NCI-H2029 treated with DMSO at 0.1 percent for 48 hours (cell line): ENCODE measurements at places on chromosomes 3 and 15.
A peak's percentile ranks its signal among the peaks of the same experiment; 100 is the strongest.

- no peak for DNase-seq
Measured at GRCh38 chr15:85805420-85805819, 10.7 kb upstream of the KLHL25 start.

DNA sequence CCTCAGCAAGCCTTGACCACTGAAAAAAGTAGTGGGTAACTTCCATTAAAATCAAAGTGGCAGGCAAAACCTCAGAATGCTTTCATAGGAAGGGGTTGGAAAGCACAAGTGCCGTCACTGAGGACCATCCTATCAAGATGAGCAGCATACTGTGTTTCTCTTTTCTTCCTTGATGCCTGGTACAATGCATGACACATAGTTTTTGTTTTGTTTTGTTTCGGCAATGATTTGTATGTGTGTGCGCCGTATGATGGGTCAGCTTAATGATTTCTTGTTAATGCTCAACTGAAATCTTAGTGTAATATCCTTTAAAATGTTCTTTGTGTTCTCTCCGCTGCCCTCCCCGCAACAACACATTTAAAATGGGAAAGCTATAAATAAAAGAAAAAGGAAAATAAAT is 476.4 kb upstream of the KCNMB2 start:
- no peak for DNase-seq

GRCh38 chr15:90648137-90649070 is 68.7 kb upstream of the BLM start:
- DNase-seq: peak; percentile 28

DNA sequence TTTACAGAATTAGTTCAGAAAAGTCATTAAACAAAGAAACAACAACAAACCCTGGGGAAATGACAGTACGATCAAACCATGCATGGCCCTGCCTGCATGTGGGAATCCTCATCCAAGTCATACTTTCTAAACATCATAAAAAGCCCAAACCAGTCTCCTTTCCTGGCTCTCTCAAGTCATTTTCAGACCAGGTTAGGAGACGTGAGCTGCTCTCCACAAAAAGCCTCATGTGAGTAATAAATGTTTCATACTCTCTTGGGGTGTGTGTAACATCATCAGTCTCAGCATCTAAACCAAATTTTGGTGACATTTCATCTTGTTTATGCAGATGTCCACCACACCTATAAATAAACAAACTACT is 18.9 kb downstream of the GREM1 start:
- no peak for DNase-seq

GRCh38 chr15:61893146-61893545 is 167.1 kb downstream of the VPS13C start:
- no peak for DNase-seq

- peak; percentile 13 for DNase-seq
Measured at GRCh38 chr3:112734736-112735350, 93.9 kb upstream of the CCDC80 start.

GRCh38 chr3:10725067-10725466 is 91.0 kb upstream of the SLC6A11 start:
- no peak for DNase-seq

GRCh38 chr3:169133178-169134161 is 530.0 kb downstream of the MECOM start:
- DNase-seq: no peak

GRCh38 chr3:150135287-150135721 is 164.6 kb upstream of the PFN2 start:
- DNase-seq: no peak

GRCh38 chr15:55319537-55320237 is 665 bp downstream of the PIGB start:
- DNase-seq: no peak

- DNase-seq: no peak
Measured at GRCh38 chr3:189720736-189721417, 89.7 kb downstream of the TP63 start.

- peak; percentile 56 for DNase-seq
Measured at GRCh38 chr3:14143271-14144225, 18.7 kb downstream of the TMEM43 start.

DNA sequence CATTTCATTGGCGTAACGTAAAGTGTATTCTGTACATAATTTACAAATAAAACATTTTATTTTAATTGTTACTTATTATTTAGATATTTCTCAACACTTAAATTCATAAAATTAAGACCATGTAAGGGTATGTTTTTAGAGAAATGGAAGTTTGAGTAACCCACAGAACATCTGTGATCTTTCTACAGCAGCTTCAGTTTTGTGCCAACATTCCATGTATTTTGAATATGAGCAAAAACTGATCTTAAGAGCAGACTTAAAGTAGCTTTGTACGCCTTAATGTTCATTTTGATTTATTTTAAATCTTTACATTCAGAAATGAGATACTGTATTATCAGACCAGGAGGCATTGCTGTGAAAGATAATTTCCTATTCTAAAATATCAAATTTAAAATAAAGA is 27.2 kb downstream of the SEC62 start:
- DNase-seq: no peak

- DNase-seq: no peak
Measured at GRCh38 chr3:156738251-156738650, 63.9 kb downstream of the TIPARP start.

- no peak for DNase-seq
Measured at GRCh38 chr3:43435706-43436105, 149.4 kb downstream of the SNRK start.

GRCh38 chr3:99659951-99660350 is 21.6 kb downstream of the COL8A1 start:
- DNase-seq: no peak

GRCh38 chr3:118098827-118099226 is 935.8 kb downstream of the IGSF11 start:
- no peak for DNase-seq

GRCh38 chr3:37662785-37663184 is 198.9 kb upstream of the CTDSPL start:
- DNase-seq: no peak

DNA sequence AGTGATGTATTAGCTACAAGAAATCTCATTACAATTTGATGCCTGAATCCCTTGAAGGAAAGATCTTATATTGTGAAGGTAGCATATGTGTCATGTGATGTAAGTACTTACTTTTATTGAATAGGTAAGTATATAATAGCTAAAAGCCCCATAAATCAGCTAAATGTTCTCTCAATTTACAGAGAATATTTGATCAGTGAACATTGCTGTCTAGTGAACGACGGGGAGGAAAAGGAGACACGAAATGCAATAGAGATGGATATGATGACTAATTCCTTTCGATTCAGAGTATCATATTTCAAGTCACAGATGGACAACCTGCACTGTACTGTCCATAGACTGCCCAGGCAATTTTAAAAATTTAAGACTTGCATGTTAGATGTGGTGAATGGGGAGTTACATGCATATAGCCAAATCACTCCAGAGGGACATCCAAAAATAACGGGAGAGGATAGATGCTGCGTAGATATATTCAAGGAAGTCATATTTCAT is 462.1 kb upstream of the CDIN1 start:
- no peak for DNase-seq

DNA sequence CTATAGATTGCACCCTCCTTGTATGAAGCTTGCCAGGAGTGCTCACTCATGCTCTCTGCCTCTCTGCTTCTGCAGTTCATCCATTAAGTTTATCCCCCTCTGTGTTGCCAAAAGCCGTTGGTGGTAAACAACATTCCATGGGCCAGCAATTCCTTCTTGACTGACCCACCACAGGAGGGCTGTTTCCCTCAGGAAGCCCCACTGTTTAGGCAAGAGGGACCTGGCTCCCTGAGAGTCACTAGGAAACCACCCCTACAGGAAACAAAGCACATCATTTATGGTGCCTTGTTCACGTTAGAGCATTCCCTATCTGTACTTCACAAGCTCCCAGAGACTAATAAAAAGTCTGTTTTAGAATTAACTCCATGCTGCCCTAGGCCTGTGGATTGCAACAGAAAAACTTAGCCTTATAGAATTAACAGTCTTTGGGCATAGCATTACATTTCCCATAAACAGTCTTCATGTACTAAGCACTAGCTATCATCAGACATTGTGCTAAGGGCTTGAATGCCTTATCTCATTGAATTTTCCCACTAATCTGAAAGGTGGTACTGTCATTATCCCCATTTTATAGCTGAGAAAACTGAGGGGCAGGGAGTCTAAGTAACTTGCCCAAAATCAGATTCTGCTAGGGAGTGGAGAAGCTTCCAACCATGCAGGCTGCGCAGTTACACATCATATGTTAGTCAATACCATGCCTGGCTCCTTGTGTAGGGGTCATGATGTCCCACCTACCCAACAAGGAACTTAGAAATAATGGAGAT is 149.9 kb downstream of the SHQ1 start:
- no peak for DNase-seq

DNA sequence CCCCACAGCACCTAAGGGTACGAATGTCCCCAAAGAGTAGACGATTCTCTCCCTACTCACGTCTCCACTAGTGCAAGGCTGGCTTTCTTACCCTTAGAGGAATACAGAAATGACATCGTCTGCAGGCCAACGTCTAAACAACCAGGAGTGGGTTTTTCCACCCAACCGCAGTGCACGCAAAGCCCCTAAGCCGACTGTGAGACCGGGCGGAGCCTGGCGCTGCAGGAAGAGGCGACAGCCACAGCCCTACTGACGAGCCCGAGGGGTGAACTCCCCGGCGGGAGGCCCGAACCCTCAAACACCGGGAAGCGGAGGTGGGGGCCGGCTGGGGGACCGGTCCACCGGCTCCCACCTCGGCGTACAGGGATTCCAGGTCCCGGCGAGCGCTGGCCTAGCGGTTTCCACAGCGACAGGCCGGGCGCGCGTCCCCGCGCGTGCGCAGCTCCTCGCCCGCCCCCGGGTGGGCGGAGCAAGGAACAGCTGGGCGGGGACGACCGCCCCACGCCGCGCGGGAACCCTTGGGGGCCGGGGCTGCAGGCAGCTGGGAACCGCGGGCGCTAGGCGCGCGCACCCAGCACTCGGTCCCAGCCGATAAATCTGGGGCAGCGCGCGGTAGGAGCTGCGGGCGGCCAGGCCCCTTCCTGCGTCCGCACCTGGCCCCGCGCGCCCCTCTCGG is at the start of the genes CEP19 and PIGX:
Gene CEP19, minus strand, starts transcription at position 413 of the 676 bp plus-strand sequence. CDS start 3,593 bp downstream, outside the sequence.
Gene PIGX, plus strand, starts transcription at position 540 of the 676 bp plus-strand sequence.
- DNase-seq: peak; percentile 42

GRCh38 chr3:62723166-62723913 is 151.9 kb downstream of the CADPS start:
- no peak for DNase-seq

- DNase-seq: no peak
Measured at GRCh38 chr3:13535905-13536304, 13.0 kb upstream of the FBLN2 start.

DNA sequence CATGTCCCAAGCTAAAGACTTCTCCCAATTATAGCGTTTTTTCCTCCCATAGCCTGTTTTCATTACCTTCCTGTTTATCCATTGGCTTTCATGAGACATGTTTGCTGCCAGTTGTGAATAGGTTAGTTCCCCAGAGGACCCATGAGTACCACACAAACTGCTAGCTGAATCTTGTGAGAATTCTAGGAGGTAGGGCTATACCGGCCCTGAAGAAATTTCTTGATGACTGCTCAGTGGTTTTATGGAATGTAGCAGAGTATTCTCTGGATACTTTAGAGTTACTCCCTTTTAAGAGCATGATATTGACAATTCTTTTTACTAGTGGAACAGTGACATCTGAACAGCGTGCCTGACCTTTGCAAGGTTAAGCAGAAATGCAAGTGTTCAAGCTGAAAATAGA is 210.4 kb downstream of the MCTP2 start:
- DNase-seq: no peak

- DNase-seq: no peak
Measured at GRCh38 chr15:63319065-63319464, 41.7 kb downstream of the APH1B start.

DNA sequence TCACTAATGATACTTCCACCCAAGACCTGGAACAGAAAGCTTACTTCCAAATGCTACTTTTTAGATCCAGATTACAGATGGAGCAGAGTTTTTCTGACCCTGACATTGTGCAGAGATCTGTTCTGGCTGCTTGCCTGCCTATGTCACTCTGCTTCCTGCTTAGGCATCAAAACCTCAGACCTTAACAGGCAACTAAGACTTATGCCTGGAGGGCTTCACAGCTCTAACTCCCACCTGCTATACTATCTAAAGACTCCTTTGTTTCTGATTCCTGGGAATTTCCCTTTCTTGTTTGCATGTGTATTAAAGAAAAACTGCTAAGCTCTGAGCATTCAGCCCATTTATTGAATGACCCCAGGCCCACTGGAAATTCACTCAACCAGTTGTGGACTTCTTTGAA is 157.4 kb upstream of the NPHP3 start:
- no peak for DNase-seq

DNA sequence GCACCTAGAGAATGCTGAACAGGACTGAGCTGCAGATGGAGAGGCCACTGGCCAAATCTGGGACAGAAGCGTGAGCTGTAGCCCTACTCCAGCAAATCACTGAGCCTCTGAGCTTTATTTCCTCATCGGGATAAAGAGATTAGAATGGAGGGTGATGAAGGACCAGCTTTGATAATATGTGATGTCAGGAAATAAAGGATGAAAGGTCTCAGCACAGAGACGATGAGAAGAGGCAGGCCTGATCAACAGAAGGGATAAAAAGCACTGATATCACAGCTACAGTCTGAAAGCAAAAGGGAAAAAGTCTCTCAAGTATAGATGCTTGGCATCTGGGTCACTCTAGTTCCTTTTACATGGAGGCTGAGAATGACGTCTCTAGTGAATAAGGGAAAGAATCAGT is 70.0 kb downstream of the DHX30 start:
- no peak for DNase-seq

- no peak for DNase-seq
Measured at GRCh38 chr3:44340058-44340395, 1.5 kb downstream of the TCAIM start.

DNA sequence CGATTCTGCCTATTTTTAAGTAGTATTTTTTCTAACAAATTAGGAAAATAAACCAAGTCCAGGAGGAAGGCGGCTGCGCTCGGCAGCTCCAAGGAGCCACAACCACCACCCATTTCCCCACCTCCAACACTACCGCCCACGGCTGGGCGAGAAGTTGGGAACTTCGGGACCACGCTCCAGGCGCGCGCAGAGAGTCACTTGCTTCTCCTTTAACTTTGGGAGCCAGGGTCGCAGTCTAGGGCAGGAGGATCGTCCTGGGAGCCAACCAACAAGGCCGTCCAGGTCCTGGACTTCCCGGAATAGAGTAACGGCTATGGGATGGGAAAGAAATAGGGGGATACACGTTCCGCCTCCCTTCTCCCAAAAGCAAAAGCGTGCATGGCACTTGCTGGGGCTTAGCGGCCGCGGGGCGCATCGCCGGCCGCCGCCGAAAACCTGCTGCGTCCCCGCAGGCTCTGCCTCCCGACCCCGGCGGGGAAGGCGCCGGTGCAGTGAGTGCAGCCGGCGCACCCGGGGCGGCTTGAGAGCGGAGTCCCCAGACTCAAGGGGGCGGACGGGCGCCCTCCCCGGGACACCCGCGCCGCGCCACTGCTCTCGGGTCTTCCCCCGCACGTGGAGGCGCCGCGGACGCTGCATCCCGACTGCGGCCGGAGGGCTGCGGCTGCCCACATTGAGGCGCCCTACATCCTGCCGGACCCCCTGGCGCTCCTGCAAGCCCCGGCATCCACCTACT is 699 bp downstream of the MEGF11 start:
- no peak for DNase-seq
